Hypothalamus (tissue), 51 donors: ENCODE measurements at places on chromosomes 2 and 18.
A peak's percentile ranks its signal among the peaks of the same experiment; 100 is the strongest.

GRCh38 chr18:55587418-55588110 is 428 bp downstream of the TCF4 start:
- DNase-seq, result peak; percentile 14

- DNase-seq, result no peak
Measured at GRCh38 chr18:37289423-37289822, 276.2 kb downstream of the CELF4 start.

DNA sequence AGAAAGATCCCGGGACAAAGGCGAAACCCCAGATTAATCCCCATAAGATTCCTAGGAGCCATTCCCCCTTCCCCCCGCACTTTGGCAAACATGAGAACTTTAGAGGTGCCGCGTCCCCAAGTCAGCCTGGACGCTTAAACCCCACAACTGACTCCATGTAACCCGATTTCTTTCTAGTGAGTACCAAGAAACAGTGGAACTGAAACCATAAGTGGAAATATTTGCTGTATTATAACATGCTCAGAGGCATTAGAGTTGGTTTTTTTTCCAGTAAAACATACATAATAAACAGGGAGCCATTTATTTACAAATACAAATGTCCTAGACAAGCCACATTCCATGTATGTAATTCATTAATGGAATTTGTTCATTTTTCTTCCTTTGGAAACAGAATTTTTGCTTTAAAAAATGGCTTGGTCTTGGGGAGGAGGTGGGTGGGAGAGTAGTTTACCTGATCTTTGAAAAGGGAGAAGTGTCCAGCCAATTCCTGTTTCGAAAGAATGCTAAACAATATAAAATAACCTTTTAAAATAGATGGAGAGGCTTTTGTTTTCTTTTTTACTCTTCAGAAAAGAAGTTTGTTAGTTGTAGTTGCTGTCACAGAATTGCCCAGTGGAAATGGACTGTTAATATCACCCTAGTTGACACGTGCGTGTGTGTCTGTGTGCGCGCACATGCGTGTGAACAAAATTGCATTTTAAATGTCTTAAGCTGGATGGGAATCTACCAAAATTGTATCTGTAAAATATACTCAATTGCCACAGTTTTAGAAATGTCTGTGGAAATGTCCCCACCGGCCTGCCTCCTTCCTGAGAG is 10.6 kb downstream of the POU3F3 start:
- DNase-seq, result no peak

DNA sequence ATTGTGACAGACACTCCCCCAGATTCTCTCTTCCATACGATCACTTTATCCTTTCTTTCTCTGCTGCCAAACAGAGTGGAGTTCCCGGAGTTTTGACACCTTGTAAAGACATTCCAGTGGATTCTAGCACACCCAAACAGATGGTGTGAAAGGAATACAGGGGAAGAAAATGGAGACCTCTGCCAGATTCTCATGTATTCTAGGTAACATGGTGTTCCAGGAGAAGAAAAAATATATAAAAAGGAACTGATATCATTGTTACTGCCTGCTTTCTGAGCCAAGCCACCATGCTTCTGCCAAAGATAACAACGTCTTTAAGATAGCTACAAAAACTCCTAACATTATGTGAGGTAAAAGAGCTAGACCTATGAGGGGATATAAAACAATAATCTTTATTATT is 136.5 kb downstream of the TXNL1 start:
- DNase-seq, result no peak

DNA sequence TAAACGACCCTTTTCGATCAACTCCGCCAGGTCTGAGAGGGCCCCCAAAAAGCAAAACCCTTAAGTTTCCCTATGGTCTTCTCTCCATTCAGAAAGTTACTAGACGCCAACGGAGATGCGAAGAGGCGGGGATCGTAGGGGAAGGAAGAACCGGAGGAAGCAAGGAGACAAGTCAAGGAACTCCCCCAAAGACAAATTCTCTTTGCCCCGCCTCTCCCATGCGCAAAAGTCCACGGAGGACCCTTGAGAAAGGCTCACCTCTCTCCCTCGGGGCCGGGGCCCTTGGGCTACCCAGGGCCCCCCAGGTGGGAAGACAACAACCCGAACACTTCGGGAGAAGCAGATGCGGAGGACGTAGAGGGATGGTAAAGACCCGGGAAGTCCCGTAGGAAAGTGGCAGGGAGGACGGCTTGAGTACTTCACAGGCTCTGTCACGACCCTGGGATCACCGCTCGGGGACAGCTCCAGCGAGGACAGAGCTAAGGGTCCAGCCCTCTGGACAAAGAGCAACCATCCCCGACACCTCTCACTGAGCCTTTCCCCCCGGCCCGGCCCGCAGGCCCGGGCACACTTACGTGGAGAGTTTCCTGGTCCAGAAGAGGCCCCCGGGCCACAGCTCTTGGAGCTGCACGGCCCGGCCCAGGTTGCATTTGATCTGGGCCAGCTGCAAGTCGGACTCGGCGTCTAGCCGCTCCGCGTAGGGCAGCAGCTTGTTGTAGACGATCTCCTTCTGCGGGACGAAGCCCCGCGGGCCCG is 647 bp downstream of the PSME4 start:
- no peak for DNase-seq

DNA sequence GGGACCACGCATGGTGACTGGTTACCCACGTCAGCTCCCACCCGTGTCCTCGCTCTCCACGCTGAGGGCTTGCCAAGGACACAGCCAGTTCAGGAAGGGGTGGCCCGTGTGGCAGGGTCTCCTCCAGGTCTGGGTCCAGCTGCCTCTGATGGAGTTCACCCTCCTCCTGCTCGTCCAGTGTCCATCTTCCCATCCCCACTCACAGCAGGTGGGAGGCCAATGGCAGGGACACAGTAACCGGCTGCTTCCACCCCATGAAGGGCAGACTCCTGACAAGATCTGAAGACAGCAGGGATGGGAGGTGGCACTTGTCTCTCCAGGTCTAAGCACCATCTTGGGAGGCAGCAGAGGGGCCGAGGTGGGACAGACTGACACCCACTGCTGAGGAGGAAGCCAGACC is 106.4 kb downstream of the NDUFA10 start:
- DNase-seq, result no peak

GRCh38 chr2:12493031-12493513 is 223.7 kb upstream of the TRIB2 start:
- DNase-seq, result no peak

DNA sequence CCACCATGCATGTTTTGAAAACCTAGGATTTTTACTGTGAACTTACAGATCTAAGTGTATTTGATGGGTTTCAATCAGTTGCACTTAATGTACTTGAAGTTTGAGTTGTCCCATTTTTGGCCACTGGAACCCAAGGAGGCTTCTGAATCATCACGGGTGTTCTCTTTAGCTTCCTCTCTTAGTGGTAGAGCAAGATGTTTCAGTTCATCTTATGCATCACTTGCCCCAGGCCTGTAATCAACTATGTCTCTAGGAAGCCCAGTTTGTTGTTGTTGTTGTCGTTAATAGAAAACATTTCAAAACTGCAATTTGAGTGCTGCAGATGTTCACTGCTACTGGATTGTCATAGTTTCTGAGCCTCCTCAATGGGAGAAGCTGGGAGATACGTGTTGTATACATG is 97.0 kb downstream of the FHOD3 start:
- no peak for DNase-seq

DNA sequence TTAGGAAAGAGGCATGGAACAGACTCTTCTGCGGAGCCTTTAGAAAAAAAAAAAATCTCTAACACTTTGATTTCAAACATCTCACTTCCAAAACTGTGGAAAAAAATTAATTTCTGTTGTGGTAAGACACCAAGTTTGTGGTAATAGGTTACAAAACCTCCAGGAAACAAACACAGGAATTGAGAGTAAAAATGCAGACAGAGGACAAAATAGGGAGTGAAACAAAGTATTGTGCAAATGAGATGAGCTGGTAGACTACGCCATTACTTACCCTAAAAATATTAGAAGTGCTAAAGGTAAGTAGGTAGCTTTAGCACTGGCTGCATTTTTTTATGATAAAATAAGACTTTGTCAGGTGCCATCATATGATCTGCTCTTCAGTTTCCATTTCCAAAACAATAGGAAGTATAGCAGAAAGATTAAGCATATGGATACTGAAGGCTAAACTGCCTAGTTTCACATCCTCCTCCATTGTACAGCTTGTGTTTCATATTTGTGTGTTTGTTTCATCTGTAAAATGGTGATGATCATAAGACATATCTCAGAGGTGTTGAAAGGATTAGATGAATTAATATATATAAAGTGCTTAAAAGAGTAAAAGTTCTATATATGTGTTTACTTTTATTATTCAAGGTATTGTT is 309.2 kb downstream of the NR4A2 start:
- no peak for DNase-seq

- DNase-seq, result no peak
Measured at GRCh38 chr2:226362980-226363379, 436.6 kb downstream of the IRS1 start.

GRCh38 chr2:127425540-127426490 is 7.6 kb downstream of the PROC start:
- DNase-seq, result no peak

DNA sequence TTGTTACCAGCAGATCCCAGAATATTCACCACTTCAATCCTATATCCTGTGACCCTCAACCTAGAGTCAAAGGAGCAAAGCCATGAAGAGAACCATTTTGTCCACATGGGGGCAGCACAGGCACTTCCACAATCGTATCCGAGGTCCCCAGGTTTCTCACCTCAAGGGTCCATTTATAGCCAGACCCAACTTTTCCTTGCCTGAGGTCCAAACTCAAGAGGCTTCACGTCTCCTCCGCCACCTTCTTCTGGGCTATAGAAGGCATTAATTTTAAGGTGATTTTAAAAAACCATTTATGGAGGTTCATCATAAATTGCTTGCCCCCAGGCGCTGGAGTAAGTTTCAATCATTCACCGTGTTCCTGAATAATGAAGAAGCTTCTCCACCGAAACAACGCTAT is 111.6 kb upstream of the NABP1 start:
- DNase-seq, result peak; percentile 4

GRCh38 chr2:9152975-9153642 is 53.5 kb upstream of the ASAP2 start:
- no peak for DNase-seq

GRCh38 chr18:36829362-36830157 is 633 bp downstream of the KIAA1328 start:
- peak; percentile 51 for DNase-seq

GRCh38 chr18:68841301-68841700 is 43.4 kb downstream of the CCDC102B start:
- DNase-seq, result no peak

- DNase-seq, result no peak
Measured at GRCh38 chr2:6618201-6618600, 247.5 kb downstream of the CMPK2 start.

DNA sequence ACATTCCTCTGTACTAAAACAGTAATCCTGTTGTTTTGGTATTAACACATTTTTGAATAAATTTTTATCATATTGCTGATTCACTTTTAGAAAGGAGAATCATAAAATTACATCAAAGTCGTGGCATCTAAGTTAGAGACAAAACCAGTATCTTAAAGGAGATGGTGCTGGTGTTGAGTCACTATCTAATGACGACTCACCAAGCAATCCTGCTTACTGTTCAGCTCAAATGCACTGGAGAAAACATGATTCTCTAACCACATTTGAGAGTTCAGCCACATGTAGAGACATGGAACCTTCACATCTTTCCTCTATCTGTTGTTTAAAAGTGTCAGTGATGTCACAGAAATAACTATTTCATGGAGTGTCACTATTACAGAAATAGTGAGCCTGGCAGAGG is 473.8 kb downstream of the TGIF1 start:
- no peak for DNase-seq

DNA sequence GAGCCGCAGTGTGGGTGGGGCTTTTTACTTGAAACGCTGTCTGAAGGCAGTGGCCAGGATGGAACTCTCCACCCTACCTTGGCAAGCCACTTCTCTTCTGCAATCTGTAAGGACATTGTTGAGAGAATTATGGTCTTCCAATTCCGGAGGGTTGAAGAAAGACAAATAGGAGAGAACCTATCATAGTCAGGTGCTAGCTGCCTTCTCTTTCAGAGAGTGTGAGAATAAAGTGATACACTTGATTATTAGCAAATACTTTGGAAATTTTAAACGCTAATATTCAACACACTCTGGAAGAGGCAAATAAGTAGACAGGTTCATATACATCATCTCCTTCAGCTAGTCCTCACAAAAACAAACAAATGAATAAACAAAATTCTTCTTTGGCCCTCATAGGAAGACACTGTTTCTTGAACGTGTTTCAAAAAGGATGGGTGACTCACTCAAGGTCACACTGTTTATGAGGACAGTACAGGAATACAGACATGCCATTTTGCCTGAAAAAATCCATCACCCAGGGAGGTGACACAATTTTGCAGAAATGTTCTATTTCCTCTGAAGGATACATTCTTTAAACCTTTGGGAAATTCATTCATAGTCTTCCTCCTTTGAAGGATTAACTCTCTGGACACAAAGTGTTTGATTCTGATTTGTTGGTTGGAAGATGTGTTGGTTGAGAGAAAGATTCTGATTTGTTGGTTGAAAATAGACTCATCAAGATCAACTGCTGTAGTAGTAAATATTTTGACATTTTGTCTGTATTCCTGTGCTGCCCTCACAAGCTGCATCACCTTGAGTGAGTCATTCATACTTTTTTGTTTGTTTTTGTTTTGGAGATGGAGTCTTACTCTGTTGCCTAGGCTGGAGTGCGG is 2.2 kb upstream of the IL1RN start:
- no peak for DNase-seq

GRCh38 chr2:109057686-109058085 is 68.7 kb upstream of the EDAR start:
- DNase-seq, result no peak

DNA sequence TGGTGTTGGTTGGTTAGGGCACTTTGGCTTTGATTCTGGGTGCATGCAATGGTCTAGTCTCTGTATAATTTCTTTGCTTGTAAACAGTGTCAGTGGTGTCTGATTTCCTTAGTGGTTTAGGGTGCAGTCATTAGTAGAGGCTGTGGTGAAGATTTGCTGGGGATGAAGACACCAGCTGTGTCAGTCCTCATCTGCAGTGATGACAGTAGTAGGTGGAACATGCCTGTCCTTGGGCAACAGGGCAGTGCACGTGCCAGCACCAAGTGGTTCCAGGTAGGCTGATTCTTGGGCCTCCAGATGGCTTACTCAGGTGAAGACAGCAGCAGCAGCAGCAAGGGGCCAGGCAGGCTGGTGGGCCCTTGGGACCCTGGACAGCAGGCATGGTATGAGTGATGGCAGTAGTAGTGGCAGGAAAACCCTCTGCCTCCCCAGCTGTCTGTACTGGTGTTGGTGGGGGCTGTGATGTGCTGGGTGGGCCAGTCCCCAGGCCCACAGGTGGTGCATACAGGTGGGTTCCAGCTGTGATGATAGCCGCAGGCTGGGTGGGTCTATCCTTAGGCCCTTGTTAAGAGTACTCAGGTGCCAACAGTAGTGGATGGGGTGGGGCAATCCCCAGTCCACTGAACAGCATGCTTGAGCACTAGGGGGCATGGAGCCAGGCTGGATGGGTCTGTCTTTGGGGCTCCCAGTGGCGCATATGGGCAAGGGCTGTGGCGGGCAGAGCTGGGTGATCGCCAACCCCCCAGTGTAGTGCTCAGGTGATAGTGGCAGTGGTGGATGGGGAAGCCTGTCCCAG is 140.7 kb upstream of the THUMPD2 start:
- no peak for DNase-seq
